ENCODE measurements at places on chromosomes 3 and 15. TPM values are rescaled to one million over a fixed set of nuclear protein-coding genes. Genes with fewer than 3 reads are reported as not detected.

The ADCY5 gene
- total RNA-seq: 22.7 TPM

The BBS4 gene
- 45.4 TPM for total RNA-seq

The HEMK1 gene
- total RNA-seq: 8.7 TPM

The HDAC11 gene
- 25.1 TPM for total RNA-seq

The TEX55 gene
- not detected for total RNA-seq

The RNF7 gene
- total RNA-seq: 67.0 TPM

The CEP152 gene
- total RNA-seq: 10.8 TPM

DNA sequence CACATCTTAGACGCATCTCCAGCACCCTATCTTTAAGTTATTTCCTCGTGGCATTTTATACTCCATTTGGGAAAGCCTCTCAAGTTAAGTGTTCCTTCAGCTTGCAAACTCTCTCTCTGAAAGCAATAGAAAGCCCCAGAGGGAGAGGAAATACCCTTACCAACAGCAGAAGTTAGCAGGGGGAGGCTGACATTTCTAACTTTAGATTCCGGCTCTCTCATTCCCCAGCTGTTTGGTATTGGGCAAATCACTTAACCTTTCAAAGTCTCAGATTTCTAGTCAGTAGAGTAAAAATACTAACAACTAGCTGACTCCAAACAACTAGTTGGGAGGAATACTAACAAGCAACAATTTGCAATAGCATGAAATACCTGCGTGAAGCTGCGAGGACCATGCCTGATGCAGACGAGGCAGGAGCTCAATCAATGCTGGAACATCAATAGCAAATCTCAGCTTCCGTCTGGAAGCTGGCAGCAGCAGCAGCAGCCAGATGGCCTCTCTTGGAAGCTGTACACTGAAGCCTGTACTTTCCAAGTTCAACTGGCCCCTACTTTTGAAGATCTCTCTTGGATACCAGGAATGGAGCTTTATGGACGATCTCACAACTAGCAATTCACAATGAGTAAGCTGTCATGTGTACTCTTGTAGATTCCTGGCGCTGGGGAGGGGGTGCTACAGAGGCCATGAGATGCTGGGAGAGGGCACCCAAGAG is 47.8 kb downstream of the THBS1 start:
- no peak overlapping the region for H3K4me3 ChIP-seq
- no peak overlapping the region for H3K27ac ChIP-seq
- peaks cover 31% of the 10 kb centered on the region for H3K4me1 ChIP-seq
- H3K36me3 ChIP-seq: no peaks in the 10 kb centered on the region
- no peak for DNase-seq
- H3K27me3 ChIP-seq: no peaks in the 10 kb centered on the region

DNA sequence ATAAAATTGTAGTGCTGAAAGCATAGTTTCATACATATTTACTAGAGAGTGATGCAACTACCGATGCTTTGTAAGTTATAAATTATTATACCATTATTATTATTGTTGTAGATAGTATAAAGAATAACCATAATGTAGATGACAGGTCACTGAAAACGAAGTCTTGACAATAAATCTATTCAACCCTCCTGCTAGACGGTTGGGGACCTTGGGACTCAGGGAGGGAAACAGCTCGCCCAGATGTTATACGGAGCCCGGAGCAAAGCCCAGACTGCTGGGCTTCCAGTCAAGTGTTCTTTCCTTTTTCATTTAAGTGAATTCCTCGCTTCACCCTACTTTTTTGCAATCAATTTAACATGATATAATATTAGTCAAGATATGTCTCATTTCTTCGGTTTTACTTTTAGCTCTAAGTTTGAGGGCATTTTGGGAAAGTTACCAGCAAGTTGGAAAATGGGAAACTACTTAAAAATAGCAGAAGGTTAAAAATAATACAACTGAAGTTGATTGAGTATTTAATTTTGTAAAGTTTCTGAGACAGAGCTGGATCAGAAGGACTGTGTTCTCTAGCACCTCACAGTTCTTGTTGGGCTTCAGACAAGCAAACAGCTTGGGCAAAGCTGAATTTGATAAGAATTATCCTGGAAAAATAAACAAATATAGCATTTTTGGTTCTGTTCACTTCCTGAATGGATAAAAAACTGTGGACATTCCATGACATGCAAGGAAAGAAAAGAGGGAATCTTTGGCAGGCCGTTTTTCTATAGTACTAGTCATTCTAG is 173.4 kb upstream of the TP63 start:
- H3K4me3 ChIP-seq: no peak overlapping the region
- H3K4me1 ChIP-seq: no peaks in the 10 kb centered on the region
- H3K27ac ChIP-seq: no peak overlapping the region
- H3K36me3 ChIP-seq: no peaks in the 10 kb centered on the region

DNA sequence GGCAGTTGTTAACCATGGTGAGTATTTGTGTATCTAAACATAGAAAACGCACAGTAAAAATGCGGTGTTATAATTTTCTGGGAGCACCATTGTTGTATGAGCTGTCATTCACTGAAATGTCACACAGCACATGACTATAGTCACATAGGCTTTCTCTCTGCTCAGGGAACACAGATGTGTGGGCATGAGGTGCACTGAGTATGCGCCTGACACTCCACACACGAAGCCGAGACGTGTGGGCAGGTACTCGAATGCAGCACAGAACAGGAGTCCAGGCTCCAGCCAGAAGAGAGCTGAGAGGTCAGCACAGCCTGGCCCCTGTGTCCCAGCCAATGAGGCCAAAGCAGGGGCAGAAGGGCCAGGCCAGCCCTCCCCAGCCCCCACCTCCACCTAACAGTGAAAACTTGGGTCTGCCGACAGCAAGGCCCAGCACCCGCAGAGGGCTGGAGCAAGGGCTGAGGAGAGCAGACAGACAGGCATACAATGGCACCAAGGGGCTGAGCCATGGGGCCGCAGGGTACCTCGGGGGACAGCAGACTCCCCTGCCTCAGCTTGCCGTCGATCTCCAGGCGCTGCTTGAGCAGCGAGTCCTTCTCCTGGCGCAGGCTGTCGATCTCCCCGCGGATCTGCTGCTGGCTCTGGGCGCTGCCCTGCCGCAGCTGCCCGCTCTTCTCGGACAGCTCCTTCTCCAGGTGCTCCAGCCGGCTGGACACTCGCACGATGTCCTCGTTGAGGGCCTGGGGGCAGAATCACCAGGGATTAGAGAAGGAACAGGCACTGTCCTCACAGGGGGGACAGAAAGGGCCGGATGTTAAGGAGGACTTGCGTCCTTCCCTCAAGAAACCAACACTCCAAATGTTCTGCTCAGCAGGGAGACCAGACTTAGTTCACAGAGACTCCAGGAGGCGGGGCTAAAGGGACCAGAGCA is 24.0 kb downstream of the KIF7 start:
- H3K27me3 ChIP-seq: no peaks in the 10 kb centered on the region
- H3K36me3 ChIP-seq: peaks cover 86% of the 10 kb centered on the region
- no peak overlapping the region for H3K4me3 ChIP-seq
- DNase-seq: no peak
- H3K27ac ChIP-seq: no peak overlapping the region

GRCh38 chr15:63294359-63294758 is 17.0 kb downstream of the APH1B start:
- no peaks in the 10 kb centered on the region for H3K27me3 ChIP-seq
- no peak overlapping the region for H3K4me3 ChIP-seq
- no peaks in the 10 kb centered on the region for H3K4me1 ChIP-seq
- no peaks in the 10 kb centered on the region for H3K36me3 ChIP-seq
- DNase-seq: no peak
- H3K27ac ChIP-seq: no peak overlapping the region

DNA sequence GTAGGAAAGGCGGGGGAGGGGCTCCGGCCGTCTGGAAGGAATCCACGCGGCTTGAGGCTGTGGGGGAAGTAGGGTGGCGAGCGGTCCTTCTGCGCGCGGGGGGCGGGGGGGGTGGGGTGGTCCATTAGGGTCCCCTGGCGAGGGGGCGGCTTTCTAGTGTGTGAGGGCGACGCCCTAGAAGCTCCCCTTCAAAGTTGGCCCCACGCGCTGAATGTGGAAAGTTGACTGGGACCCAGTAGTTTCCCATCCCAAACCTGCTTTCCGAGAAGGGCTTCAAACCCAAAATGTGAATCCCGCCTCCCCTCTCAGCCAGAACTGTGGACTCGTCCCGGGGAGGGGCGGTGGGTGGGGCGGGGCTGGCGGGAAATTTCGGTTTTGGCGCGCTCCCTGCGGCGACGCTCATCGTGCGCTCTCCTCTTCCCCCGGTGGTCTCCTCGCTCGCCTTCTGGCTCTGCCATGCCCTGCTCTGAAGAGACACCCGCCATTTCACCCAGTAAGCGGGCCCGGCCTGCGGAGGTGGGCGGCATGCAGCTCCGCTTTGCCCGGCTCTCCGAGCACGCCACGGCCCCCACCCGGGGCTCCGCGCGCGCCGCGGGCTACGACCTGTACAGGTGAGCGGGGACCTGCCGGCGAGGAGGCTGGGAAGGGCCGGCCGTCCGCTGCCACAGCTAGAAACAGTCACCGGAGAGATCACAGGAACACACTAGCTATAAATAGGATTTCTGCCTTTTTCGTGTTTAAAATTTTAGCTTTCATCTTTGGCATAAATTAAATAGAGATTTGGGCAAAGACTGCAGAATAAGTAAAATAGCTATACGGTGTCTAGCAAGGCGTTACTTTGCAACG is 790 bp downstream of the DUT start:
- peak; percentile 64 for DNase-seq
- H3K4me1 ChIP-seq: no peaks in the 10 kb centered on the region
- peak overlapping the region; percentile 98 for H3K27ac ChIP-seq
- no peaks in the 10 kb centered on the region for H3K27me3 ChIP-seq
- peaks cover 32% of the 10 kb centered on the region for H3K36me3 ChIP-seq

- DNase-seq: no peak
- H3K4me1 ChIP-seq: no peaks in the 10 kb centered on the region
- H3K4me3 ChIP-seq: no peak overlapping the region
- H3K27me3 ChIP-seq: no peaks in the 10 kb centered on the region
Measured at GRCh38 chr3:18655827-18656226, 230.7 kb upstream of the SATB1 start.

GRCh38 chr3:99923873-99924272 is 106.2 kb downstream of the CMSS1 start:
- H3K4me1 ChIP-seq: peaks cover 21% of the 10 kb centered on the region
- DNase-seq: no peak
- H3K27me3 ChIP-seq: no peaks in the 10 kb centered on the region
- H3K27ac ChIP-seq: no peak overlapping the region
- H3K36me3 ChIP-seq: no peaks in the 10 kb centered on the region
- no peak overlapping the region for H3K4me3 ChIP-seq

- no peaks in the 10 kb centered on the region for H3K4me1 ChIP-seq
- no peak for DNase-seq
- no peaks in the 10 kb centered on the region for H3K27me3 ChIP-seq
Measured at GRCh38 chr15:62122249-62122648, 42.8 kb downstream of the C2CD4B start.

DNA sequence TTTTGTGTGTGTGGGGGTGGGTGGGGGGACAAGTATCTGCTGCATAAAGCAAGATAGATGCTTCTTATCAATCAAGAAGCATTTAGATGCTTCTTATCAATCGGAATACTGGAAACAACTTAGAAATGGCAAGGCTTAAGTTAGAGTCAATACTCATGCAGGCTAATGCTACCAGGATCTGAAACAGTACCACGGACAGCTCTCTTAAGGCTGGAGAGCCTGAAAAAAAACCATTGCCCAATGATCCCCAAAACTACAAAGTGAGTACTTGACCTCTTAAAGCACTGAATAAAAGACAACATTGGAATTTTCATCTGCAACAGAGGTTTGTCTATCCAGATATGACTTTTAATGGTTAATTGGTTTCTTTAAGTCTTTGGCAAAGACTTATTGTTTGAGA is 262.3 kb downstream of the GAP43 start:
- H3K4me1 ChIP-seq: no peaks in the 10 kb centered on the region
- H3K36me3 ChIP-seq: no peaks in the 10 kb centered on the region
- no peak overlapping the region for H3K4me3 ChIP-seq
- no peaks in the 10 kb centered on the region for H3K27me3 ChIP-seq
- DNase-seq: no peak
- no peak overlapping the region for H3K27ac ChIP-seq

- DNase-seq: no peak
- H3K27me3 ChIP-seq: no peaks in the 10 kb centered on the region
- no peak overlapping the region for H3K27ac ChIP-seq
- H3K4me3 ChIP-seq: no peak overlapping the region
- no peaks in the 10 kb centered on the region for H3K4me1 ChIP-seq
- no peaks in the 10 kb centered on the region for H3K36me3 ChIP-seq
Measured at GRCh38 chr15:66944121-66944520, 121.3 kb upstream of the SMAD3 start.

DNA sequence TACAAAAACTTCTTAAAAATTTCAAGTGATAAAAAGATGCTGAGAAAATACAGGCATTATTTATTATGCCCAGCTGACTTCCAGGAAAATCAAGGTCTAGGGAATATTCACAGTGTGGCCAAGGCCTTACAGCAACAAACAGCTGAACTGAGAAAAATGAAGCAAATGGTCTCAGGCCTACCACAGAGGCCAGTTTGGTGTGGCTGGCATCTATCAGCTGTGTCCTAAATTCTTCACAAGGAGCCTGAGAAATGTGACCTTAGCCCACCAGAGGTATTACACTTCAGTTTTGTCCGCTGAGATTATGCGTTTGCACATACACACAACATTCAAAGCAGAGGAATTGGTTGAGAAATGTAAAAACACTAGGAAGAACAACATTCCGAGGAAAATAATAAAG is 77.4 kb downstream of the ANP32A start:
- no peak overlapping the region for H3K27ac ChIP-seq
- no peaks in the 10 kb centered on the region for H3K4me1 ChIP-seq
- no peak overlapping the region for H3K4me3 ChIP-seq
- no peak for DNase-seq
- H3K27me3 ChIP-seq: no peaks in the 10 kb centered on the region
- no peaks in the 10 kb centered on the region for H3K36me3 ChIP-seq

GRCh38 chr3:185353225-185353624 is 9.7 kb upstream of the MAP3K13 start:
- no peaks in the 10 kb centered on the region for H3K4me1 ChIP-seq
- DNase-seq: no peak
- H3K27me3 ChIP-seq: no peaks in the 10 kb centered on the region
- no peaks in the 10 kb centered on the region for H3K36me3 ChIP-seq

DNA sequence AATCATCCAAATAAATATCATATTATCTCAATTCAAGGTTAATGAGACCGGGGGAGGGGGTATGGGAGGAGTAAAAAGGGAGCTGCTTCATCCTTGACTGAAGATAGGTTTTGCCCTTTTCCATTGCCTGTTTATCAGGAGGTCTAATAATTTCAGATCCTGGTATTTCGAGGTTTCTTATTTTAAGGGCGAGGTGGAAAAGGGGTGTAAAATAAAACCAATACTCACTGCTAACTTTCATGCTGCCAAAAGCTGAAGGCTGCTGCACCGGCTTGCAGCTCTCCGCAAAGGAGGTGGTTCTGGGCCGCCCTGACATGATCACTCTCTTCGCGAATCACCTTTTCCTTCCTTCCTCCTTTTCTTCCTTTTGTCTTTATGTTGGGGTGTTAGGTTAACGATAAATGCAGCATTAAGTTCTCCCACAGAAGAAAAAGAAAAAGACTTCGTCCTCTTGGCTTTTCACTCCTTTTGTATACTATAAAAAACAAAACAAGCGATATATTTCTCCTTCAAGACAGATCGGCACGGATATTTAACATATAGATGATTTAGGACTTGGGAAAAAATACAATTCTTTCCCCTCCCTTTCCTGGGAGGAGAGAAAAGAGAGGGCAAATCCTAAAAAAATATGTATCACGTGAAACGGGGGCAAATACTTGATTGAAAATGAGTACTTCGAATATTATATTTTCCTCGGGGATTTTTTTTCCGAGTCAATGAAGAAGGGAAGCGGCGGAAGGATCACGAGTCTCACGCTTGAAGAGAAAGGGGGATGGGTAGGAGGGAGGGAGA is 932 bp downstream of the GSK3B start:
- DNase-seq: no peak
- H3K4me3 ChIP-seq: peak overlapping the region; percentile 92
- H3K36me3 ChIP-seq: no peaks in the 10 kb centered on the region
- peak overlapping the region; percentile 100 for H3K27ac ChIP-seq
- H3K4me1 ChIP-seq: peaks cover 54% of the 10 kb centered on the region
